Esophagus squamous epithelium (tissue), 5 donors: ENCODE measurements at places on chromosomes 4 and X.

DNA sequence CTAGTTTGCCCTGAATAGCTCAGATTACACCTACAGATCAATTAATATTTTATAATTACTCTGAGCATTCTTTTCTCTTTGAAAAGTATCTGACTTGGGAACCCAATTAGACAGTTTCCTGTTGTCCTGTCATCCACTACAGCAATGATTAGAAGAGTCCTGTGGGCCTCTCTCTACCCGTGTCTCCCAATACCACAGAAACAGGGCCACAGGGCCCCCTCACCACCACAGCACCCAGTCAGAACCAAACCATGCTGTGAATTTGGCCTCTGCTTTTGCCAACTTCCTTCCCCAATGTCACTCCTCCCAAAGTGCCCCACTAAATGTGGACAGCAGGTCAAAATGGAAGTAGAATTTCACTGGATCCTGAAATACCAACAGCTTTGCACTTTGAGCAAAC, 10.3 kb downstream of the USP46 start:
- no peak for DNase-seq

DNA sequence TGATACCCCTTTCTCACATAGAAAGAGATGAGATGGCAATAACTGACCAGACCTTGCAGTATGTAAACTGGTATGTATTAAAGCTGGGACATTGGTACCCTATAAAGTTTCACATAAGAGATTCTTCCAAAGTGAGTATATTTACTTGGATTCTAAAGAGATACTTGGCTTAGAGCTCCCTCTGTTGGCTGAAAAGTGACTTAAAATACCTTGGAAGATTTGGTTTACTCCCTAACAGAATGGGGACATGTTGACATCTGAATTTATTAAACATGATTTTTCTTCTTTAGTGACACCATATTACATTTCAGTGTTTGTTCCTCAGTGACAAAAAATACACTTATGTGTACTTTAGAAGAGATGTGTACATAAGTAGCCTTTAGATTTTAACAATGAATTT, 47.9 kb upstream of the RGN start:
- DNase-seq, result no peak

GRCh38 chrX:264634-265455, 16.3 kb upstream of the PLCXD1 start:
- no peak for DNase-seq

DNA sequence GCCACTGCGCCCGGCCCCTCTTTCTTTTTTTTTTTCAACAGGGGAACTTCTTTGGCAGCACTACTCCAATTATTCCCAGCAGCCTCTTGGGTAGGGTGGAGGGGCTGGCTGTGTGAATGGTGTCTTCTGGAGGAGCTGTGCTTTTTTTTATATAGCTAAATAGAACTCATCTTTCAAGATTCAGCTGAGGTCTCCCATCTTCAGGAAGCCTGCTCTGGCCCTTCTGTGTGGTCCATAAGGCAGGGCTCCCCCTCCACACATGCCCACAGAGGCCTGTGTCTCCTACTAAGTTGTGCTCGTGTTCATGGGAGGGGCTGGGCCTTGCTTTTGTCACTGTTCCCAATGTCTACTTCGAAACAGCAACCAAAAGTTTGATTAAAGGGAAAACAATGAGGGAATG, 116.8 kb downstream of the AFAP1 start:
- no peak for DNase-seq

- DNase-seq, result no peak
Measured at GRCh38 chrX:21658152-21658737, at the start of gene KLHL34. Gene KLHL34, minus strand, starts transcription at chrX:21658330. Its CDS starts 542 bp downstream, at chrX:21657788.

GRCh38 chr4:67556436-67556835, 2.1 kb upstream of the STAP1 start:
- no peak for DNase-seq

GRCh38 chr4:7383266-7383665, 51.5 kb downstream of the PSAPL1 start:
- DNase-seq, result no peak

DNA sequence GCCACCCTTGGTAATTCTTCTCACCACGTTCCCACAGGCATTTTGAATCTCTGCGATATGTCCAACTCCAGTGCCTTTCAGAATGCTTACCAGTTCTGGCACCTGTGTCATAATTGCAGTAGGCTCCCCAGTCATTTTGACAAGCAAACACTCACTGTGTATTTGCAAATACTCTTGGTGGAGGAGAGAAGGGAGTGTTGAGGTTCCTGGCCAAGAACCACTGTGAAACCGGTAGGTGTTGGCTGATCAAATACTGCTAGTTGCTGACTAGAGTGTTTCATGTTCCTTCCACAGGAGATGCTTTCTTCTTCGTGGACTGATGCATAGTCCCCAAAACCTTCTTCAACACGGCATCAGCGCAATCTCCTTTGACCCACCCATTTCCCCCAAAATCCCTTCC, 16.0 kb upstream of the NLGN4X start:
- DNase-seq, result no peak

- no peak for DNase-seq
Measured at GRCh38 chrX:16125520-16126149, 2.3 kb downstream of the GRPR start.

- no peak for DNase-seq
Measured at GRCh38 chr4:8737075-8737474, 134.6 kb downstream of the HMX1 start.

- no peak for DNase-seq
Measured at GRCh38 chrX:27619975-27620374, 29.8 kb downstream of the DCAF8L2 start.

DNA sequence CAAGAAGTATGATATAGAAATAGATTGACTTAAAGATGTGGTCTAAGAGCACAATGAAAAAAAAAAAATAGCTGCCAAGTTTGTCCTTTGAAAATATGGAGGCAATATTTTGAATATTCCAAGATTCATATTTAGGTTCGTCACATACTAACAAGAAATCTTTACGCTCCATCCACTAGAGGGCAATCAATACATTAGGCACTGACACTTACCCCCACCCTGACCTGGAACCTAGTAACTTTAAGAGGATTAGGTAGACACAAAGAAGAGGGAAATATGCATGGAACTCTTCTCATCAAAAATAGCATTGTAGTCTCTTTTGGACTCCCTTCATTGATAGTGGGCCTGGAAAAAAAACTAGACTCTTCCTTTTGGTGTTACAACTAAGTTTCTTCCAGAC, 1108.1 kb downstream of the PCDH19 start:
- DNase-seq, result no peak

DNA sequence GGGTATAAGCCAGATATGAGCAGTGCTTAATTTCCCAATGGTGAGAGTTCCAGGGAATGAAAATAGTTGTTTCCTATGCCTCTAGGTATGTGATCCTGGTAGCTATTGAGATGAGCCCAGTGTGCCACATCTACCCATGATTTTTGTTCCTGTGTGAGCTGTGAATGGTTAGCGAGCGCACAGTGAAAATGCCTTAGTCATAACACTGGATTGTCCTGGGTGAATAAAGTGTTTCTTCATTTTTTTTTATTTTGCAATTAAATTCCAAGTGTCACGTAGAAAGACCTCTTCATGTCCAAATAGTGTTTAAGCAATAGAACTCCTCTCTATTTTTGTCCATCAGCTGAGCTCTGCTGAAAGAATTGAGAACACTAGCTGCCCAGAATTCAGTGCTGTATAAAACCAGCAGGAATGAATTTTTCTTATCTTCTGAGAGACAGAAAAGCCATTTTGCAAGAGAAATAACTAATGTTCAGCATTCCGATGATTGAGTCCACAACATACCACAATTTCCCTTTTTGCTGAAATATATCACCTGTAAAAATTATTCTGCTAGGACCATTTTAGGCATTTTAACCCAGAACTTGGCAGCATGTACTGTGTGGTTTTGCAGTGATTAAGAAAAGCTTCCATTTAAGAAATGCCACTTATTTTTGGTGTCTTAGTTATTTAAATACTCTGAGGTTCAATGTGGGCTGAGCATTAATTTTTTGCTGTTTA, 5.6 kb downstream of the MAOA start:
- no peak for DNase-seq

DNA sequence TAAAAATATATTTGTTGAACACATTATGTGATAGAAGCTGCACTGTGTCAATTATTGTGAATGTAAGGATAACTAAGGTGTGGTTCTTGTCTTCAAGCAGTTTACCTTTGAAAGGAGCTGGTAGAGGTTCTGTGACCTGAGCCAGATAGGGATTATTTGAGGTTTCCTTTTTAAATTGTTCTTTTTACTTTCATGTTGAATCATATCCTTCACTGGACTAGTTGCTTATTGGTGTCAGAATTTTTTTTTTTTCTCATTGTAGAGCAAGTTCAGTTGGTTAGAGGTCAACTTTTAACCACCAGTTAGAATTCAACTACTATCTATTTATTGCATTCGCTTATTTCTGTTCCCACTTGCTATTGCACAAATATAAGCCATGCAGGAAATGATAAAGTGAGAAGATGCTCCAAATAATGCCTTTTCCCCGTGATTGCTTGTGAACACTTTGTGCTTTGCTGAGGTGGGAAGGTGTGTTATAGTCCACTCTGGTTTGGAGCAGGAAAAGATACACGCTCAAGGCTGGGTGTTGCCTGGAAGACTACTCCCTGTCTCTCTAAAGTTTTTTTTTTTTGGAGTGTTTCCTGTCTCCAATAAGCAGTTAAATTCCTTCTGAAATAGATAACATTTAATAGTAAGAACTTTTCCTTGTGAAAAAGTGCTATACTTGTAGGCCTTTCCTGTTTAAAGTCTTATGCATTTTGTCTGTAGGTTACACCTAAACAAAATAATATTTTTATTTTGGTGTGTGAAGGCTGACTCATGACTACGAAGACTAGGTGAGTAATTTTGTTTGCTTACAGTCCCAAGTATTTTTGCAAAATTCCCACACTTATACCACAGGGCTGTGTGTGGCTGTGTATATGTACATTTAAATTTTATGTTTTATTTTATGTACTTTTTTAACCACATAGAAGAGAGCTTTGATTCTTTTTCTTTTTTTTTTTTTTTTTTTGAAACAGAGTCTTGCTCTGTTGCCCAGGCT, 83.8 kb upstream of the LCORL start:
- DNase-seq, result no peak

DNA sequence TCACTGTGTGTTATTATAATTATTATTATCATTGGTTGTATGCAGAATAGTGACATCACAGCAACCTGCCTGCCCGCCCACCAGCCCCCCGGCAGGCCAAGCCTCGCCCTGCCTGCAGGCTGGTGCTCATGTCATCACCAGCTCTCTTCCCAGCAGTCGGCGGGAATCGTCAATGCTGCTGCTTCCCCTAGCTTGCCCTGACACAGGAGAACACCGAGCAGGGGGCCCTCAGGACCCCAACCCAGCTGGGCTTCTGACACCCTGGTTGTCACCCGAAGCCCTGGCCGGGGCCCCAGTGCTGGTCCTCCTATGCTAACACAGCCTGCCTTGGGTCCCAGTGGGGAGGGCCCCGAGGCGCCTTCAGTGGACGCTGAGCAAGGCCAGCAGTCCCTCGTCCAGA, 100.6 kb downstream of the PPP2R2C start:
- no peak for DNase-seq

- no peak for DNase-seq
Measured at GRCh38 chr4:102036016-102036415, 245.5 kb downstream of the BANK1 start.

GRCh38 chr4:97493815-97494518, 649.3 kb downstream of the STPG2 start:
- DNase-seq, result no peak

GRCh38 chr4:100063355-100063754, 113.3 kb upstream of the H2AZ1 start:
- no peak for DNase-seq

DNA sequence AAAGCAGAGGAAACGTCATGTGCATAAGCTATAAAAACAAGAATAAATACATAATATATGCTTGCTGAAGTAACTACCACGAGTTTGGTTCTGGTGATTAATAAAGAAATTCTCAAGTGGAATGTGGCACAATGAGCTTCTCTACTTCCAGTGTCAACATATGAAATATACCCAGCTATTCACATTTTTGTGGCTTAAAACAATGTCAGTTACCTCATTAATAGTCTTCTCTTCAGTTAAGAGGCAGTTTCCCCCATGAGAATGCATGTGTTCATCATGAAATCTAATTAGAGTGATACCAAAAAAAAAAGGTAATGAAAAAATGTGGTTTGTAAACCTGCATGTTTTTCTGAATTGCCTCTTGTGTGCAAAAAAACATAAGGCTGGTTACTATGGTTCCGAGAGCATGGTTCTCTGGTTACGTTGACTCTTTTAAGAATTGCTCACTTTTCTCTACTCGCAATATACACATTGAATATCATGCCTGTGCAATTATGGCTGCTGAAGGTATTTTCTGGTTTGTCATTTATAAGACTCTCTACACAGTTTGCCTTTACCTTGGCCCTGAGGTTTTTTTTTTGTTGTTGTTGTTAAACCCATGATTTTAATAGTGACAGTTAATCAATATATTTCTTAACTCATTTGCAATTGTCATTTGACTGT, 108.2 kb downstream of the PCDH7 start:
- DNase-seq, result no peak

DNA sequence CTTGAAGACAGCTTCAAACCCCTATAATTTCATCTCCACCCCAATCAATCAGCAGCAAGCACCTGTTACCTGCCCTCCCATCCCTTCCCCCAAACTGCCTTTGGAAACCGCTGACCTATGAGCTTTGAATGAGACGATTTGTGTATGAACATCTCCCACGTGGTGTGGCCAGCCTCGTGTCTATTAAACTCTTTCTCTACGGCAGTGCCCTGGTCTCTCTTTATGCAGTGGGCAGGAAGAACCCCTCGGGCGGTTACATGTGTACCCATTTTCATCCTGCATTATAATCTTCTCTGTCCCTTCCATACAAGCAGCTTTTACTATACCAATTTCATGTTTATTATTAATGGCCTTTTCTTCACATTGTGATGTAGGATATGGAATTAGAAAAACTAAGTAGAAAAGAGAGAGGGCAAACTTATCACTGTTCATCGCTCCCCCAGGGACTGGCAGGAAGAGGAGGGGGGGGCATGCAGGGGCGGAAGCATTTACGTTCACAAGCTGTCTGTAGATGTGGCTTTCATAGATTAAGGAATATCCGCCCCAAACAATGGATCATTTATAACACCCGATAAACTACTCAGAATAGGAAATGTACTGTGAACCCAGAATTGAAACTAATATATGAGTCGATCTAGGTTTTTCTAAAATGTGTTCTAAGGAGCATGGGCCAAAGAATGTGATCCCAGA, 95.5 kb upstream of the ZNF518B start:
- no peak for DNase-seq

- no peak for DNase-seq
Measured at GRCh38 chrX:110086162-110086915, 83.4 kb downstream of the TMEM164 start.

- DNase-seq, result no peak
Measured at GRCh38 chrX:128439159-128439558, 387.0 kb upstream of the ACTRT1 start.

GRCh38 chrX:15498741-15499140, 1.9 kb upstream of the BMX start:
- no peak for DNase-seq
